ENCODE measurements at places on chromosomes 3 and 15.

GRCh38 chr15:60594071-60594470 lies 115.1 kb upstream of the ICE2 start:
- DNase-seq = no peak

- DNase-seq = no peak
Observed at GRCh38 chr3:78809966-78810365, 957.8 kb downstream of the ROBO1 start.

DNA sequence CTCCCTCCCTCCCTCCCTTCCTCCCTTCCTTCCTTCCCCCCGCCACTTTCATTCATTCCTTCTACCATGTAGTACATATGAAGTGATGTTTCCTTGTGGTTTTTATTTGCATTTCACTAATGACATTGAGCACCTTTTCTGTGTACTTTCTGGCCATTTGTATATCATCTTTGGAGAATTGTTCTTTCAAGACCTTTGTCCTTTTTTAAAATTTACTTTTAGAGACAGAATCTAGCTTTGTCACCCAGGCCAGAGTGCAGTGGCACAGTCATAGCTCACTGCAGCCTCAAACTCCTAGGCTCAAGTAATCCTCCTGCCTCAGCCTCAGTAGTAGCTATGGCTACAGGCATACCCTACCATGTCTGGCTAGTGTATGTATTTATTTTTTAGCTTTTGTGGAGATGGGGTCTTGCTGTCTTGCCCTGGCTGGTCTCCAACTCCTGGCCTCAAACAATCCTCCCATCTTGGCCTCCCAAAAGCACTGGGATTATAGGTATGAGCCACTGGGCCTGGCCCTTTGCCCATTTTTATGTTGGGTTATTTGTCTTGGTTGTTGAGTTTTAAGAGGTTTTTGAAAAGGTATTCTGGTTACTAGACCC lies 42.0 kb upstream of the CTDSPL2 start:
- DNase-seq = no peak

DNA sequence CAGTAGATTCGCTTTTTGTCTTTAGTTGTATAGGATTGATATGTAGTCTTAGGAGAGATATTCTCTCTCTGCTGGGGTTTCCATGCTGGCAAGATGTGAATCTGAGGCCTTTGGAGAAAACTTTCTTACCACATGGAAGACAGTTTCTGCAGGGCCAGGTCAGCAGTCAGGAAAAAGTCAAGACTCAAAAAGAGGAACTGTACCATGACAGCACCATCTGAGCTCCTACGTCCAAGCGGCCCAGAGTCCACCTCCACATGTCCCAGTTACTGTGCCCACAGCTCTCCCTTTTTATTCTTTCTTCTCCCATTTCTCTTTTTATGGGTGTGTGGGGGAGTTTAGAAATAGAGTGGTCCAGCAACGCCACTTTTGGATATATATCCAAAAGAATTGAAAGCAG lies 172.0 kb downstream of the MTHFS start:
- DNase-seq = no peak

GRCh38 chr3:105042586-105042985 lies 324.1 kb upstream of the ALCAM start:
- DNase-seq = no peak

GRCh38 chr15:85112997-85113396 lies 131.3 kb downstream of the PDE8A start:
- DNase-seq = no peak

- peak; percentile 14 for DNase-seq
Observed at GRCh38 chr3:170692720-170693119, 106.8 kb upstream of the SLC7A14 start.

GRCh38 chr3:31481697-31482096 lies 51.0 kb upstream of the STT3B start:
- no peak for DNase-seq

- DNase-seq = no peak
Observed at GRCh38 chr3:181629029-181629428, 82.7 kb upstream of the SOX2 start.

GRCh38 chr3:44265815-44266214 lies 24.1 kb downstream of the TOPAZ1 start:
- DNase-seq = no peak

GRCh38 chr15:67824976-67825880 lies at the start of gene SKOR1:
Gene SKOR1 (plus strand): TSS chr15:67825509. CDS start chr15:67825603, 94 bp downstream.
- DNase-seq = no peak

DNA sequence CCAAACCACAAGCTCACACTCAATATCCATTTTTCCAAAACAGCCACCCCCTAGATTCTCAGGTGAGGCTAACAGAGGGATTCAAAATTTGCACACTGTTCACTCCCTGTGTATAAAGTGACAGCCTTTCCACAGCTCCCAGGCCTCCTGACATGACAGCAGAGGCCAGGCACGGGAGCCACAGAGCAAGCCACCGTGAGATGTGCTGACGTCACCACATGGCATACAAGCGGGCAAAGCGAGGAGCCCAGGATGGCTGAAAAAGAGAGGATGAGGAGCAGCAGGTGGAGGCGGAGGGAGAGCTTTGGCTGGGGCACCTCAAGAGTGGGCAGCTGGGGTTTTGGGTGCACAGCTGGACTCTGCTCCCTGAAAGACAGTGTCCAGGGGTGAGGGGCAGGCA lies 27.1 kb downstream of the EHD4 start:
- no peak for DNase-seq

DNA sequence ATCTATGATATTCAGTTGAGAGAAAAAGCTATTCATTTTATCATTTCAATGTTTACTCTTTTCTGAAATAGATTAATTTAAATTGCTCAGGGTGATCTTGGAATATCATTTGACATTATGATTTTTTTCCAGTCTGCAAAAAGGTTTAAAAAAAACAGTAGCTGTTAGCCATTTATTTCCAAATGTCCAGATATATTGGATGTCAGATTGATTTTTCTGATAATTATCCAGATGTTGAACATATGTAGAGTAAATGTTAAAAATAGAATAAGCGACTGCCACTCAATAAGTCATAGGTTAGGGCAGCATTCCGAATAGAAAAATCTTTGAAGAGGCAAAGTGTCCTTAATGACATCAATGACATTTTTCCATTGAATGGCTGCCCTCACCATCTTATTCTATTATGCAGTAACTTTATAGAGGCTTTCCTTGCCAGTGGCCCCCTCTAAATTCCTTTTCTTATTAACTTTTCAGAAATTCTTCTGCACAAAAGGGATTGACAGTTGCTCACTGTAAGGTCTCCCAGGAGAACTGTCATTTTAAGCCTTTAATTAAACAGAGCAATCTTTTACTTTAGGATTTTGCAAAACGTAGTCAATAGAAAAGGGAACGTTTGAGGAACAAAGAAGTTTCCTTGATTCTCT lies 316.5 kb downstream of the GBE1 start:
- no peak for DNase-seq

DNA sequence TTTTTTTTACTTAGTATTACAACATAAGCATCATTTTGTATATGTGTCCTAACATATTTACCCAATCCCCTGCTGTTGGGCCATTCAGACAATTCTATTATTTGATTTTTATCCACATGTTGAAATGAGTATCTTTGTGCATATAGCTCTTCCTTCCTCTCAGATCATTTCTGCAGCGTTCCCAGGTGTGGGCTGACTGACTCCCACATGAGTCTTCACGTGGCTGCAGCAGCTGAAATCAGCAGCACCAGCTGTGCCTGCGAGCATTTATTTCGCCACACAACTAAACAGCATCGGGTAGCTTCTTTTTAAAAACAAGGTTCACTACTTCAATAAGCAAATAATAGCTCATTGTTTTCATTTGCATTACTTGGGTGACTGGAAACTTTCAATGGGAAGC lies 44.5 kb upstream of the PDE8A start:
- no peak for DNase-seq

- no peak for DNase-seq
Observed at GRCh38 chr3:133856316-133856715, 39.4 kb downstream of the RAB6B start.

GRCh38 chr3:186277268-186277909 lies 84.6 kb downstream of the DGKG start:
- DNase-seq = peak; percentile 68

DNA sequence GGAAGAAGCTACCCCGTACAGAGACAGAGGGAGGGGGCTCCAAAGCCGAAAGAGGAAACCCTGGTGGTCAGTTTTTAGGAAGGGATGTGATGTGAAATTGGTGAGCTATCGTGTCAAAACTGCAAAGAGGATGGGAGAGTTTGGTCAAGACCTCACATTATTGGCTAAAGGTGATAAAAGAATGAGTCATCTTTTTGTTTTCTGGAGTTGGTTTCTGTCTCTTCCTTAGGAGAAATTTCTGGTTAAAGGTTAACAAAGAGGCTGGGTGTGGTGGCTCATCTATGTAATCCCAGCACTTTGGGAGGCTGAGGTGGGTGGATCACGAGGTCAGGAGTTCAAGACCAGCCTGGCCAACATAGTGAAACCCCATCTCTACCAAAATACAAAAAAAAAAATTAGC lies 217.8 kb upstream of the CBLB start:
- DNase-seq = no peak

DNA sequence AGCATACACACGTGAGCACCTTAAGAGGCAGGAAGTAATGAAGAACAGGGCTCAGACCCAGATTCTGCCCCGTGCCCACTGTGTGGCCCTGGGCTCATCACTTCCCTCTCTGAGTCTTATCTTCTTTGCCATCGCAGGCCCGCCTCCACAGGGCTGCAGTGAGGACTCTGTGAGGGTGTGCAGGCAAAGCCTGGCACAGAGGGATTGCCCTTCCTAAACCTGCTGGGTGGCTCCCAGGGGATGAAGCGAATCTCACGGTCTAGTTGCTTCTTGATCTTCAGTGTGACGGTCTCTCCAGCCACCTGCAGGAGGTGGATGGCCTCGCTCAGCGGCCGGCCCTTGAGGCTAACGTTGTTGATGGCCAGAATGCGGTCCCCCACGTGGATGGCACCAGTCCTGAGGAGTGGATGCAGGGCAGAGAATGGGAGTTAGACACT lies 32.8 kb downstream of the GRIP2 start:
- DNase-seq = no peak

DNA sequence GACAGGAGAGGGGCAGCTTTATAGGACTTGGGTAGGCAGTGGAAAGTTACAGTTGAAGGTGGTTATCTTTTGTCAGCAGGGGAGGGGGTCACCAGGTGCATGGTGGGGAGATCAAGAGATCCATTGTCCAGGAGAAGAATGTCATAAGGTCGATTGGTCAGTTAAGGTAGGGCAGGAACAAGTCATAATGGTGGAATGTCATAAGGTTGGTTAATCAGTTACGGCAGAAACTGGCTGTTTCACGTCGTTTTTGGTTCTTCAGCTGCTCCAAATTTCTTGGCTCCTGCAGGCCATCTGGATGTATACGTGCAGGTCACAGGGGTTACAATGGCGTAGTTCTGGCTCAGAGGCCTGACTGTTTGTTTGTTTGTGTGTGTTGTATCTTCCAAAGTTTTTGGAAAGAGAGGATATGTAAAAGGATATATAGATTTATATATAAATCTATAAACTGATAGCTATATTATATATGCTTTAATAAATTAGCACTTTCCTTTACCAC lies 565.1 kb downstream of the ZNF385D start:
- DNase-seq = no peak
